ENCODE measurements at places on chromosomes 13 and 19.

GRCh38 chr13:110113284-110113764 lies 193.6 kb downstream of the COL4A1 start:
- DNase-seq: peak; percentile 81

DNA sequence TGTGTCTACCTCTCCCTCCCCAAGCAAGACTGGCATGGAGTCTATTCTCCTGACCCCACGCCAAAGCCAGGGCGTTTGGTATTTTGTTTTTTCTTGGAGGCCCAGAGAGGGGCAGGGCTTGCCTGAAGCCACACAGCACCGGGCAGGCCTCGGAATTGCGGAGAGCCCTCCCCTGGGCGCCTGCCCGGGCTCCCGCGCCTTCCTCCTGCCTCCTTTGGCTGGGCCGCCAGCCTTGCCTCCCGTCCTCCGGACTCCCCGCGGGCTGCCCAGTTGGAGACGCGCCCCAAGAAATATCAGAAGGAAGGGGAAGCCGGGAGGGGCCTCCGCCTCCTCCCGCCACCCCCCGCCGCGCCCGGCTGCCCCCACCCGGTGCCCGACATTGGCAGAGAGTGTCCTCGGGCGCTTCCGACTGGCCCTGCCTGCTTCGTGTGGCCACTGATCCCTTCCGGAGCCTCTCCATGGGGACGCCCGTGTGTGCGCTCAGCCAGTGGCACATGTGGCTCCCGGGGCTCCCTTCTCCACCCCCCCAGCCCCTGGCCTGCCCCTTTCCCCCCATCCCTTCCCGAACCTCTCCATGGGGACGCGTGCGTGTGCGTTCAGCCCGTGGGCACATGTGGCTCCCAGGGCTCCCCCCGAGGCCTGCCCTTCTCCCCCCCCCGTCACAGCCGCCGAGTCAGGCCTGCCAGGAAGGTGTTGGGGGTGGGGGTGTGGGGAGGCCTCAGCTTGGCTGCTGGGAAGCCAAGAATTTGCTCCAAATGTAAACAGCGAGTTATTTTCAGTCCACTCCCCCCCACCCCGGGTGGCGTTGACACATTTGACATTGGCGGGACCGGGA lies 37.3 kb downstream of the NFIC start:
- no peak for DNase-seq

- no peak for DNase-seq
Measured at GRCh38 chr19:4354897-4355296, 11.5 kb downstream of the MPND start.

DNA sequence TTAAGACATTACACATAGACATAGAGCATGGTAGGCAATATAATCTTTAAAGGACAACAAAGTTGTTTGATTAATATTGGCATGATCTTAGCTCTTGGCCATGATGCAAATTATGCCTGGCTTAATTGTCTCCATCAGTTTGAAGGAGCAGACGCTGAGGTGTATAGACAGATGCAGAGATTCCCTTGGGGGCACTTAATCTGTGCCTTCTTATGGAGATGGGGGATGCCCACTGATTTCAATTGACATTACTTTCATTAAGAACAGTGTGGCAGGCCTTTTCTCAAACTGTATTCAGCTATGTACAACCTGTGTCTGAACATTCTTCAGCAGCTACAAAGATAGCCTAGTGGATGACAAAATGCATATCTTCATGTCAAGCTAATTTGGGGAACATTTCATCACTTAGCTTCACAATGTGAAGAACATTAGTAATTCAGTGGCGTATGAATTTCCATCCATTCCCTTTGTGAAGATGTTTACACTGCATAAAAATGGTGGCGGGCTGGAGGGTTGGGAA lies 85.3 kb upstream of the MYCBP2 start:
- no peak for DNase-seq

DNA sequence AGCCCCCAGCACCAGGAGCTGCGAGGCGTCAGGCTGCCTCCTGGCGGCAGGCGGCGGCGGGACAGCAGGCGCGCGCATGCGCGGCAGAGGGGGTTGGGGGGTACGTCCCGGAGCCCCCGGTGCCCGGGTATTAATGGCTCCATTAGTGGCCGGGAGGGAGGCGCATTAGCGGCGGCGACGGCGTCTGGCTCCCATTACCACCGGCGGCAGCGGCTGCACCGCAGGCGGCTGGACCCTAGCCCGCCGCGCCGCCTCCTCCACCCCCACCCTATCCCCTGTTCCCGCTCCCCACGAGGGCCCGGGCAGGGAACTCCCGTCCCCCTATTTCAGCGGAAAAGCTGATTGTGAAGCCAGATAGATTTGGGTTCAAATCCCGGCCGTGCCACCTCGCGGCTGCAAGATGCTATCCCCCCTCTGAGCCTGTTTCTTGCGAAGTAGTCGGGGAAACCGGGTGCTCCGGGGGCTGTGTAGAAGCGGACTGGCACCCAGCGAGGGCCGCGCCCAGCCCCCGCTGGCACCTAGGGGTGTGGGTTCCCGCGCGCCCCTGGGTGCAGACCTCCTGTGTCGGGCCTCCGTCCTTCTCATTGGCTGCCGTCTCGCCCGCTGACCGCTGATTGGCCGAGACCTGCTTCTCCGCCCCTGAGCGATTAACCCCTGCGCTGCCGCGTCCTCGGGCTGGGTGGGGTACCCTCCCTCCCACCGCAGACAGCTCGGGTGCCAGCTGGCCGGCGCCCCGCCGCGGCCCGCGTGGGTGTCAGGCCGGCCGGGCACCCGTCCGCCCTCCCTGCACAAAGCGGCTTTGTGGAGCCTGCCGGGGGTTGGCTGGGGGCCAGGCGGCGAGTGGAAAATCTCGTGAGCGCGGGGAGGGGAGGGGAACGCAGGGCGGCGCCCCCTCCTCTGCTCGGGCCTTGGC lies 11.1 kb downstream of the CIC start:
- no peak for DNase-seq

DNA sequence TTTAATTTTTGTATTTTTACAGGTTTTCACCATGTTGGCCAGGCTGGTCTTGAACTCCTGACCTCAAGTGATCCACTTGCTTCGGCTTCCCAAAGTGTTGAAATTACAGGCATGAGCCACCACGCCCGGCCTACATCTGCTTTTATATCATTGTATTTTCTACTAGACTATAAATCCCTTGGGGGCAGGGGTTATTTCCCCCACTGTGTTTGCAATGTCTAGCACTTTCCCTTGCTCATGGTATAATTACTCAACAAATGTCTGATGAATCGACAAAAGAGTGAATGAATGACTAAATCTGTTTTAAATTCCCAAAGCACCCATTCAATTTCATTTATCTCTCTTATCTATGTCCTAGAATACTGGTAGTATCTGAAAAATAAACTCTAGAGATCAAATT lies 244.5 kb upstream of the CSNK1A1L start:
- DNase-seq: no peak

- peak; percentile 81 for DNase-seq
Measured at GRCh38 chr13:73717632-73718031, 416.6 kb downstream of the KLF12 start.

DNA sequence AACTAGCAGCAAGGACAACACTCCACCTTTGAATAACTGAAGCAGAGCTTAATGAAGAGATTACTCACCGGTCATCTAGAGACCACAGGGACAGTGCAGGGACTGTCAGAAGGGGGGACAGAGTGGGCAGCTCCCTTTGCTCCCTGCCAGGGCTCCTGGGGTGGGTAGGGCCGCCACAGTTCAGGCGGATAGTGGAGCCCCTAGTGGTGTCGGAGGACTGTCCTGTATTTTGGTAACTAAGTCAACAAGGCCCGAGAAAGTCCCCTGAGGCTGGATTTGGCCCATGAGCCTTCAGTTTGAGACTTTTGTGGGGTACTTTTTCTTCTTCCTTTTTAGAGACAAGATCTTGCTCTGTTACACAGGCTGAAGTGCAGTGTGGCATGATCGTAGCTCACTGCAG lies 44.6 kb downstream of the GJA3 start:
- DNase-seq: no peak

Data from epithelial cell of prostate (primary cell).